Stimulated activated naive B cell treated with anti-CD40 and anti-IgM and Interleukin-4, amounts not matched to agents 10 μg/mL and 1 μg/mL and 100 μg/mL, for 72 hours (primary cell): ENCODE measurements at places on chromosomes 4 and X.

GRCh38 chrX:108036298-108036973, 8.4 kb upstream of the VSIG1 start:
- DNase-seq, result no peak

- no peak for DNase-seq
Observed at GRCh38 chr4:94722748-94723147, 35.0 kb upstream of the BMPR1B start.

DNA sequence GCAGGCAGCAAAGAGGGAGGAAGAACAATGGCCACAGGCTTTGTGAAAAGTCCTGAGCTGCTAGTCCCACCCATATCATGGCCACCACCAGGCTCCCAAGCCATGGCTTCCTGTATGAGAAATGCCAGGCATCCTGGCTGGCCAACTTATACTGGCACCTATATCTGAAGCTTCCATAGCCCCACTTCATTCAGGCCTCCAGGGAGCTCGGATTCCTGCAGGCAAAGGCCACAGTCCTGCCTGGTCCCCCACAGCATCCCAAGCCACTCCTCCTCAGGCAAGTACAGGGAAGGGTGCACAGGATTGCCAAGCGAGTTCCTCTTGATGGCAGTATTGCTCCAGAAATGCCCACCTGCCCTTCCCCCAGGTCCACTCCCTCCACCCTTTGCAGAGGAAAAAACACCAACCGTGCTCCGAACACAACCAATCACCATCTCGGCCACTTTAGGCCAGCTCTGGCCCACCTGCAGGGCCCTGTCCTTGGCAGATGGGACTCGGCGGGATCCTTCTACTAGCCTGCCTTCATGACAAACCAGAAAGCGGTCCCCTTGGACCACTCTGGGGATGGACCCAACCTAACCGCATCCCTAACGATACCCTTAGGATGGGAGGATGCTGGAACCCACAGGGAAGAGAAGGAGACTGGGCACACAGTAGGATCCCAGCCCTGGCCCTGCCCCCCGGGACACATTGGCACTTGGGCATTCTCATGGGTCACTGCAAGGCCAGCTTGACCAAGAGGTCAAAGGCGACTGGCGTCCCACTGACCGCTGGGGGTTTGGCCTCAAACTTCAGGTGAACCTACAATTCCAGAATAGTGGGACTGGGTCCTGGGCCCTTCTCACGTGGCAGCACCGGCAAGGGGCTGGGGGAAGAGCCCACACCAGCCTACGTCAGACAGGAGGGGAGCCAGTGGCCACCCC, 220.4 kb upstream of the AGTR2 start:
- DNase-seq, result peak; percentile 24

GRCh38 chr4:170305627-170306026, 215.9 kb upstream of the AADAT start:
- no peak for DNase-seq
